ENCODE measurements at places on chromosomes 1 and 21. TPM values are rescaled to one million over a fixed set of nuclear protein-coding genes. Genes with fewer than 3 reads are reported as not detected.
A peak's percentile ranks its signal among the peaks of the same experiment; 100 is the strongest.

- H3K36me3 ChIP-seq, result peaks cover 3% of the 10 kb centered on the region
- H3K4me1 ChIP-seq, result peaks cover 93% of the 10 kb centered on the region
- peak overlapping the region; percentile 81 for H3K27ac ChIP-seq
- no peak for DNase-seq
- no peak overlapping the region for H3K4me3 ChIP-seq
Observed at GRCh38 chr1:63797056-63797726, 23.4 kb downstream of the ROR1 start.

DNA sequence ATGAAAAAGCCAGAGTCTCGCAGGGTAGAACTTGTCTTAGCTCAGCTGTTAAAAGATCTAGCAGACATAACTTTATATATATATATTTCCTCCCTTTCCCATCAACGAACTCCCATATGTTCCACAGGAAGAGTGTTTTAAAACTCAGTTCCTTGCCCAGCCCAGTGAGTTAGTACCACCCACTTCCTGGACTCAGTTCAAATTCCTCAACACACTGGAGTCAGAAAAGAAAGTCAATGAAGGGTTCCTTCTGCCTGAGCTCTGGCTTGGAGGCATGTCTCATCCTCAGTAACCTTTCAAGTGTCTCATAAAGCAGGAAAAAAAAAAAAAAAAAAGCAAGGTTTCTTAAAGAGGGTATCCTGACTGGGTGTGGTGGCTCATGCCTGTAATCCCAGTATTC, 15.6 kb downstream of the TPM3 start:
- no peak overlapping the region for H3K4me3 ChIP-seq
- H3K27ac ChIP-seq, result peak overlapping the region; percentile 78
- no peaks in the 10 kb centered on the region for H3K27me3 ChIP-seq
- DNase-seq, result no peak

- H3K27me3 ChIP-seq, result no peaks in the 10 kb centered on the region
- H3K4me1 ChIP-seq, result peaks cover 23% of the 10 kb centered on the region
- H3K36me3 ChIP-seq, result no peaks in the 10 kb centered on the region
- H3K4me3 ChIP-seq, result no peak overlapping the region
Observed at GRCh38 chr1:235093013-235093695, 35.5 kb downstream of the TOMM20 start.

DNA sequence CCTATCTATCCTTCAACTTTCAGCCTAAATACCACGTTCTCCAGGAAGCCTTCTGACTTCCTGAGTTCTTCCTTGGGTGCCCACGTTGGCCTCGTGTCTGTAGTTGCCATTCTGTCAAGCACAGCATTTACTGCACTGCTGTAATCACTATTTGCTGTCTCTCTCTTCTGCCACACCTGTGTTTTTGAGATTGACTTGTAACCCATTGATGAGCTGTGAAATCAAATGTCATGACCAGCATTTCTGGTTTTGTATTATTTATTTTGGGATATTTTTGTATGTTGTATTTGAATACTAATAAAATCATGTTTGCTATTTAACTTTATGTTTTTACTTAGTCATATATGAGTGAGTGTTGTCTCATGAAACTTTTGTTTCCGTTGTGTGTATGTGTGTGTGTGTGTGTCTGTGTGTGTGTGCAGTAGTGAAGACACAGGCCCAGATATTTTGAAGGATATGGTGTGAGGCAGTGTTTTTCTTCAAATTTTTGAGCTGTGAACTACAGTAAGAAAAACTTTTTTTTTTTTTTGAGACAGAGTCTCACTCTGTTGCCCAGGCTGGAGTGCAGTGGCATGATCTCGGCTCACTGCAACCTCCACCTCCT, 126.2 kb upstream of the SERBP1 start:
- H3K4me1 ChIP-seq, result peaks cover 17% of the 10 kb centered on the region
- no peak overlapping the region for H3K4me3 ChIP-seq
- no peaks in the 10 kb centered on the region for H3K36me3 ChIP-seq
- DNase-seq, result no peak
- H3K27ac ChIP-seq, result no peak overlapping the region

- no peak for DNase-seq
- peaks cover 48% of the 10 kb centered on the region for H3K27me3 ChIP-seq
- H3K4me3 ChIP-seq, result no peak overlapping the region
- peaks cover 7% of the 10 kb centered on the region for H3K4me1 ChIP-seq
- no peak overlapping the region for H3K27ac ChIP-seq
Observed at GRCh38 chr1:154807048-154807591, 63.0 kb downstream of the KCNN3 start.

Gene CYP2J2
- 0.22 TPM for total RNA-seq

Gene RABGAP1L
- total RNA-seq, result 28.3 TPM

Gene AZIN2
- total RNA-seq, result 5.8 TPM

- DNase-seq, result no peak
- H3K4me3 ChIP-seq, result no peak overlapping the region
- H3K27me3 ChIP-seq, result peaks cover 15% of the 10 kb centered on the region
- peaks cover 9% of the 10 kb centered on the region for H3K4me1 ChIP-seq
Observed at GRCh38 chr1:199815947-199816346, 211.6 kb upstream of the NR5A2 start.

Gene DMBX1
- not detected for total RNA-seq

Gene CFAP107
- total RNA-seq, result not detected

DNA sequence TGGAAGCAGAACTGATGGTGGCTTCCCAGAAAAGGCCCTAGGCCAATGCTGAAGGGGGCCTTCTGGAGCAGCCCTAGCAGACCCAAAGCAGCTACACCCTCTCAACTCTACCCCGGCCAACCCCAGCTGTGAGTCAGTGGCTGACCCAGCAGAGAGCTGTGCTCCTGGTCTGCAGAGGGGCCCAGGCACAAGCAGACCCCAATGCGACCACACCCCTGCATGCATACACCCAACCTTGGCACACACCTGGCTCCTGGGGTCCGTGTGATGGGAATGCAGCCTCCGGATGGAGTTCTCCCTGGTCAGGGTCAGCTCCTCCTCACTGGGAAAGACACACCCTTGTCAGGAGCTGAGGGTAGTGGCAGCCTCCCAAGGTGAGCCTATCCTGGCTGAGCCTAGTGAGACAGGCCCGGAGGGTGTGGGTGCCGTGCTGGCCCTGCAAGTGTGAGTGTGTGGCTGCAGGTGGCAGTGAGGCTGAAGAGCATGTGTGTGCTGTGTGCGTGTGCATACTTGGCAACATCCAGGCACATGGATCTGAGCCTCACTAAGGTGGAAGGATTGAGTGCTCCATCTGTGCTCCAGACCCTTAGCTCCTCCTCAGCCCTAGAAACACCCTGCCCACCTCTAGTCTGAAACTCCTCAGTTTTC, 3.9 kb upstream of the ARHGAP30 start:
- DNase-seq, result no peak
- H3K27ac ChIP-seq, result no peak overlapping the region
- H3K4me3 ChIP-seq, result no peak overlapping the region
- no peaks in the 10 kb centered on the region for H3K4me1 ChIP-seq
- no peaks in the 10 kb centered on the region for H3K27me3 ChIP-seq

GRCh38 chr1:191734321-191734720, 423.9 kb upstream of the RGS18 start:
- no peak overlapping the region for H3K27ac ChIP-seq
- peaks cover 3% of the 10 kb centered on the region for H3K27me3 ChIP-seq
- DNase-seq, result no peak
- no peak overlapping the region for H3K4me3 ChIP-seq
- peaks cover 1% of the 10 kb centered on the region for H3K36me3 ChIP-seq

DNA sequence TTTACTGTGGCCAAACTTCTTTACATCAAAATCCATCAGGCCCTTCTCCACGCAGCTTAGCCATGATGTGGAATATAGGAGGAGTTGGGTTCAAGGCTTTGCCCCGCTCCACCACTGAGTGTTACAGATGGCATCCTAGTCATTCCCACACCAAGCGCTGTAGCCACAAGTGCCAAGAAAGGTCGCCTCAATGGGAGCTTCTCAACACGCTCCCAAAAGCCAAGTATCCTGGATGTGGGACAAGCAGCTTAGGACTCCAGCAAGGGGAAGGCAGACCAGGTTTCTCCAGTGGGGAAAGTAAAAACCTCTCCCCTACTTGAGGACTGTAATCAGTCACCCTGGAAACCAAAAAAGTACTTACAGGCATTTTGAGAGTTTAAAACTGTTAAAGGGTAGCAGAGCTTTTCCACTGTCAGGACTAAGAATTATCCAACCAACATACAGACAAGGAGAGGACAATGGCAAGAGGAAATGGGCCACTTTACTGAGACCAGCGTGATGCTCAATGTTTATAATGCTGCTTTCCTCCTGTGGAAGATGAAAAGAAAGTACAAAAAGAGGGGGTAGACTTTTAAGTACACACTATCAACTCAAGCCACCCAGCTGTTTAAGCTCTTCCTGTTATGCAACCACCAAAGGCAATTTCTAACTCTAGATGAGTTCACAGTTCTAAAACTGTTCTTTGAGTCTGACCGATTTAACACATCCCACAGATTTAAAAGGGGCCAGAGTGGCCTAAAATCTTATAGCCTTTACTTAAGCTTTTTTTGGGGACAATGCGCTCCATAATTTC, 120.7 kb upstream of the KRTAP19-8 start:
- peaks cover 20% of the 10 kb centered on the region for H3K4me1 ChIP-seq
- H3K36me3 ChIP-seq, result peaks cover 2% of the 10 kb centered on the region
- DNase-seq, result no peak
- H3K4me3 ChIP-seq, result no peak overlapping the region
- H3K27me3 ChIP-seq, result no peaks in the 10 kb centered on the region

- no peaks in the 10 kb centered on the region for H3K36me3 ChIP-seq
- DNase-seq, result no peak
- no peaks in the 10 kb centered on the region for H3K27me3 ChIP-seq
Observed at GRCh38 chr1:235635938-235636662, 13.5 kb downstream of the GNG4 start.

Gene LIN9
- 2.2 TPM for total RNA-seq

- H3K4me1 ChIP-seq, result no peaks in the 10 kb centered on the region
- no peak for DNase-seq
- H3K27me3 ChIP-seq, result no peaks in the 10 kb centered on the region
Observed at GRCh38 chr1:5620997-5621396, 371.2 kb downstream of the NPHP4 start.

- H3K27me3 ChIP-seq, result peaks cover 3% of the 10 kb centered on the region
- no peaks in the 10 kb centered on the region for H3K36me3 ChIP-seq
- no peaks in the 10 kb centered on the region for H3K4me1 ChIP-seq
- DNase-seq, result no peak
Observed at GRCh38 chr1:247529771-247530355, 6.4 kb downstream of the OR2C3 start.

DNA sequence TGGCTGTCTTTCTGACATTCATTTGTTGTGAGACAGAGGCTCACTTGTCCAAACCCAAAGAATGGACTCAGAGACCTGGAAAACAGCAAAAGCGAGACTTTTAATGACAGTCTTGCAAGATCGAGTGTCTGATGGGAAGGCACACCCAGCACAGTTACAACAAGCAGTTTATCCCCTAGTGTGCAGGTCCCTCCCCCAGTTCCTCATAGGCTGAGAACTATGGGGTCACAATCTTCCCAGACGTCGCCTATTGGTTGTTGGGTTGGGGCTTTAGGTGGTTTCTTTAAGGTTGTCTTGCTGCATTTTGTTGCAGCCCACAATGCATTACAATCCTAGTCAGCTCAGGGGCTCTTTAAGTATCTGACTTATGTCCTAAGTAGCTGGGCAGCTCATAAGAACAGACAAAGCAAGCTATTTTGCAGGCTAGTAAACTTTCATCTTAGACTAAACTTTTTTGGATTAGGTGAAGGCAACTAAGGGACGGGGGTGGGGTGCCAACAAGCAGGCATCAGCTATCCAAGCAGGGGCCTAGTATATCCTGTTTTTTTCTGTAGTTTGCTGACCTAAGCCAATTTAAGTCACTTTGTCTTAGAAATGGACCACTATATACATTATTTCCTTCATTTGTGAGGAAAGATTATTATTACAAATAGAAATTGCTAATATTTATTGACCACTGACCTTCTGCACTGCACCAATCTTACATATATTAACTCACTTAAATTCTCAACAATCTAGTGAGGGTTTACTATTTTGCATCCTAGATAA, 151.8 kb downstream of the SETD4 start:
- no peak for DNase-seq
- peaks cover 33% of the 10 kb centered on the region for H3K4me1 ChIP-seq
- peak overlapping the region; percentile 62 for H3K27ac ChIP-seq
- no peaks in the 10 kb centered on the region for H3K36me3 ChIP-seq

Gene TIE1
- total RNA-seq, result not detected

Gene ANKRD65
- total RNA-seq, result not detected

DNA sequence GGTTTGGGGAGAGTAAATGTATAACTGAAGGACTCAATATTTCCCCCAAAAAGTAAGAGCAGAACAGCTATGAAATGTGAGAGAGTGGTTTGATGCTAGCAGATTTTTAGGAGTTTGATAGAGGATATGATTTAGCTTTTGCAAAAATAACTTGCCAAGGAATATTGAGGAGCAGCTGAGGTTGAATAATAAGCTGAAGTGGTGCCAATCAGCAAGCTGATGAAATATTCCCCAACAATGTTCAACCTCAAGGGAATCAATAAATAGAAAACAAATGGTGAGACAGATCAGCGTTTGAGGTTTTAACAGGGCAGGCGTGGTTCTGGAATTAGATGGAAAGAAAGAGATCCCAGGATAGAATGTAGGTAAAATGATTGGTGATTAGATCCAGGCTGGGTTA, 413.4 kb upstream of the ADAMTS5 start:
- no peak overlapping the region for H3K4me3 ChIP-seq
- H3K36me3 ChIP-seq, result no peaks in the 10 kb centered on the region
- no peak for DNase-seq
- H3K4me1 ChIP-seq, result peaks cover 9% of the 10 kb centered on the region
- H3K27me3 ChIP-seq, result no peaks in the 10 kb centered on the region

DNA sequence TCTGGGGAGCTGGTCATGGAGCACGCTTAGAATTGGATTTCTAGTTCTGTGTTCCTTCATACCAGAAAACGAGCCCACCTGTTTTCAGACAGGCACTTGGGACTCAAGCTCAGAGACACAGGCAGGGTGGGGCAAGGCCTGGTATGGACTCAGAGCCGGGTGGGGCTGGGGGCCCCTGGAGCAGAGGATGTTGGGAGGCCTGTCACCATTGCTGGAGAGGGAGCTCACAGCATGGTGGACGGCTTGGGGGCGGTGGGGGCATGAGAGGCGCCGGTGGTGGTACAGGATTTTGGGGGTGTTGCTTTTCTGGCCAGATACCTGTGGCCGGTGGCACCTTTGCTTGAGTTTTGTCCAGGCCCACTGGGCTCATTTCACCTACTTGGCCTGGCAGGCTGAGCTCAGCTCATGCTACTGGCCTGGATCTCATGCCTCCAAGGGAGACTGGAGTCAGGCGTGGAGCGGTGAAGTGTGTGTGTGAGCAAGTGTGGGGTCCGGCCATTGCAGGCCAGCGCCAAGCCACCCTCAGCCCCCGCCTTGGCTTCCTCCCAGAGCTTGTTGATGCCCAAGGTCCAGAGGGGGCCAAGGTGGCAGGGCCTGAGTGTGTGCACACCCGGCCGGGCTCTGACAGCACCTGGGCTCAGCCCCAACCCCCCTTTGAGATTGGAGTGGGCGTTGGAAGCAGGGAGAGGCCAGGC, 8.7 kb downstream of the SLX9 start:
- peak; percentile 67 for DNase-seq
- peaks cover 12% of the 10 kb centered on the region for H3K36me3 ChIP-seq
- no peak overlapping the region for H3K4me3 ChIP-seq
- no peaks in the 10 kb centered on the region for H3K27me3 ChIP-seq
- H3K27ac ChIP-seq, result no peak overlapping the region

- no peak for DNase-seq
- peaks cover 13% of the 10 kb centered on the region for H3K4me1 ChIP-seq
- peaks cover 4% of the 10 kb centered on the region for H3K27me3 ChIP-seq
- H3K36me3 ChIP-seq, result peaks cover 2% of the 10 kb centered on the region
- H3K27ac ChIP-seq, result peak overlapping the region; percentile 62
- peak overlapping the region; percentile 89 for H3K4me3 ChIP-seq
Observed at GRCh38 chr1:114668784-114669561, 876 bp downstream of the DENND2C start.
